ENCODE measurements at places on chromosomes 16 and 17.

- DNase-seq: no peak
Measured at GRCh38 chr16:49529411-49530045, 155.9 kb downstream of the C16orf78 start.

- DNase-seq: no peak
Measured at GRCh38 chr16:57383276-57384247, 11.3 kb downstream of the CX3CL1 start.

- no peak for DNase-seq
Measured at GRCh38 chr16:26374279-26374925, 682.6 kb downstream of the HS3ST4 start.

DNA sequence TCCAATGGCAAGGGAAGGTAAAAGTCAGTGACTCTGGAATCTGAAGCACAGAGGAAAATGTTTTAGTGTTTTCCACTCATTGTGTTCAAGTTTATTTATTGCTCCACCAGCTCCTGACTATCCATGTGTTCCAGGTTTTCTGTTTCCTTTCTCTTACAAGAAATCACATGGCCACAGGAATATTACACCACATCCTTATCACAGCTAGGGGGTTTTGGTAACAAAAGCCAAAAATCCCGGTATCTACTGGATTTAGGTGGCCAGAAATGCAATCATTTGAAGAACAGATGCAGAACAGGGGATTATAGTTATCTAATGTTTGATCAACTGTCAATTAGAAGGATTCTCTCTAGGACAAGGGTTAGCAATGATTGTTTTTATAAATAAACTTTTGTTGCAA lies 47.9 kb downstream of the STH start:
- DNase-seq: no peak

DNA sequence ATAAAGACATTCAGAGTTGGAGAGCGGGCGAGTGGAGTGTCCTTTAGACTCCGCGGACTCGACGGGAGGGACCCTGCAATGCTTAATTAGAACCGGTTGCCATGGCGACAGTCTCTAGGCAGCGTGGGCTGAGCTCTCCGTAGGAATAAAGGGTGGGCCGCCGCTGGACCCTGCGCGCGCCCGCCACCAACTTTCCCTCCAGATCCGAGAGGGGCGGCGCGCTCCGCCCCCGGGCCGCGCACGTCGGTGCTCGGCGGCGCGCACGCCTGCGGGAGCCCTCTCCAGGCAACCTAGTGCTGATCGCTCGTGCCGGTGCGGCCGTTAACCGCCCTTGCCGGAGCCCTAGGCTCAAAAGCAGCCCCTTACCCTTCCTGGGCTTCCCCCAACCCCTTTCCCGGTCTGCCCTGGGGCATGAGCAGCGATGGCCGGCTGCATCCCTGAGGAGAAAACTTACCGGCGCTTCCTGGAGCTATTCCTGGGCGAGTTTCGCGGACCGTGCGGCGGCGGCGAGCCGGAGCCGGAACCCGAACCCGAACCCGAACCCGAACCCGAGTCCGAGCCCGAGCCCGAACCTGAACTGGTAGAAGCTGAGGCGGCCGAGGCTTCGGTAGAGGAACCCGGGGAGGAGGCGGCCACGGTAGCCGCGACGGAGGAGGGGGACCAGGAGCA lies at the start of gene PPM1E:
PPM1E (plus strand) TSS at position 278 of the 669 bp plus-strand sequence.
- DNase-seq: no peak

- no peak for DNase-seq
Measured at GRCh38 chr16:48564544-48565444, 45.2 kb downstream of the N4BP1 start.

GRCh38 chr17:7045492-7046126 lies 1.7 kb upstream of the SLC16A11 start:
- DNase-seq: no peak

- no peak for DNase-seq
Measured at GRCh38 chr17:82097184-82097918, 685 bp downstream of the FASN start.

Data from stimulated activated CD8-positive, alpha-beta memory T cell treated with anti-CD3 and anti-CD28 coated beads, Interleukin-2, amount 100 ng/mL, for 1 hour (primary cell).